ENCODE measurements at places on chromosomes 1 and 21.
A peak's percentile ranks its signal among the peaks of the same experiment; 100 is the strongest.

GRCh38 chr21:42663860-42664535 is 10.6 kb downstream of the PDE9A start:
- DNase-seq: no peak

- DNase-seq: no peak
These were observed 51.8 kb upstream of the ZSWIM5 start for GRCh38 chr1:45258059-45258650.

DNA sequence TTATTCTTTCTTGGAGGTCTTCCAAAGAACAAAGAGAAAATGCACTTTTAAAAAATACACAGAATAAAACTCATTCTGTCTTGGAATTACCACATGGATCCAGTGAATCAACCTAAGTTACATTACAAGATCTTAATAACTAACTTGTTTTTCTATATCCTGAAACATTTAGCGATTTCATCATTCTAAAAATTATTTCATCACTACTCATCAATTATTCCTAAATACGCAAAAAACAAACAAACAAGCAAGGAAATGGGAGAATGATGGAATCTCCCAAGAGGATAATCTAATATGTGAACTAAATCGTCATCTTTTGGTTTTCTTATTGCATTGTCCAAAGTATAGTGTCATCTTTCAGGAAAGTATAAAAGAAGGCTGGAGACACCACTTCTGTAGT is 38.5 kb upstream of the GNG4 start:
- peak; percentile 22 for DNase-seq

DNA sequence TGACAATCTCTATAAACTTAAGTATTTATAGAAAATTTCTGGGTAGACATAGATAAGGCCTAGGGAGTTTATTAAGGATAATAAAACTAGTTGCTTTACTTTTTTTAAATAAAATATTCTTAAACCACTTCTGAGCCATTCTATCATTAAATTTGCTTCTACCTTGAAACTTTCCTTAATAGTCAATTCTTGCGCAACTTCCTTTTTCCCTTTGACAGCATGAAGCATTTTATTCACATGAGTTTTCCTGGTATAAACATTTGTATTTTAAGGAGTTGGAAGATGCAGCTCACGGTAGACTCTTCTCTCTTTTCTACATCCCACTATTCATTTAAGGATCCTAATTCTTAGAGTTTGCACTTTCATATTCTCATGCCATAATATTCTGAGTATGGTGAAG is 75.8 kb upstream of the DPH5 start:
- peak; percentile 41 for DNase-seq

DNA sequence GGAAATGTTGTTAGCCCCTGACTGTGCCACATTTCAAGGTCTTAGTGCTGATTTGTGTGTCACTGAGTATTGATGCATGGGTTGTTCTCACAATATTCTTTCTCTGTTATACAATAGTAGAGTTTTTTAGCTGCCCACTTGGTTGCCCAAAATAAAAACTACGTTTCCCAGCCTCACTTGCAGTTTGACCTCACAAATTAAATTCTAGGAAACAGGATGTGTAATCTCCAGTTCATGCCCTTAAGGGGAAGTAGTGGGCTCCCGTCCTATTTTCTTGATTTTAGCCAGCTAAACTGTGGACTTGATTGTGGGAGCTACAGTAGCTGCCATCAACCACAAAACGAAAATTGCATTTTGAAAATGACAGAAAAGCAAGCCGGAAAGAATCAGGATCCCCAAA is 27.3 kb upstream of the LAMC1 start:
- DNase-seq: no peak

GRCh38 chr1:234756066-234756774 is 146.2 kb upstream of the IRF2BP2 start:
- DNase-seq: no peak

GRCh38 chr1:36384542-36385409 is 948 bp downstream of the STK40 start:
- peak; percentile 6 for DNase-seq

DNA sequence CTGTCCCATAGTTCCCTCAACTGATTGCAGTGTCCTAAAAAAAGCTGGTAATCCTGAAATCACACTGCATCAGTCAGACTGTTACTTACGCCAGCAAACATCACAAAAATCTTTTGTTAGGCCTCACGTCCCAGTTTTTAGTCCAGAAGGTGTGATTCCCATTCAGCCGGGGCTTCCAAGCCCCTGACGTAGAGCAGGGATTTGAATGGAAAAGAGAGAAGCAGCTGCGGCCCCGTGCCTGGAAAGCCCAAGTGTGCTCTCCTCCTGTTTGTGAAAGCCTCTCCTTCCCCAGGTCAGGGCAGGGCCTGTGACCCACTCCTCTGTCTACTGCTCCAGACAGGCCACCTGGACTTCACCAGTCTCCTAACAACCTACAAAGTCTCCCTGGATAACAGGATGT is 20.7 kb downstream of the KCNA10 start:
- no peak for DNase-seq

GRCh38 chr1:47590523-47591225 is 152.8 kb downstream of the FOXD2 start:
- DNase-seq: no peak

- DNase-seq: peak; percentile 75
These were observed 10.3 kb upstream of the LMNA start for GRCh38 chr1:156104065-156104810.

- DNase-seq: no peak
These were observed 92.3 kb downstream of the DMRTB1 start for GRCh38 chr1:53551428-53551995.
